ENCODE measurements at places on chromosomes 11 and 22. TPM values are rescaled to one million over a fixed set of nuclear protein-coding genes. Genes with fewer than 3 reads are reported as not detected.

KIRREL3 gene
- total RNA-seq, result 0.74 TPM

NKAPD1 gene
- total RNA-seq, result 15.0 TPM

PANX2 gene
- 0.23 TPM for total RNA-seq

DMC1 gene
- 2.4 TPM for total RNA-seq

NECTIN1 gene
- total RNA-seq, result 11.4 TPM

DNA sequence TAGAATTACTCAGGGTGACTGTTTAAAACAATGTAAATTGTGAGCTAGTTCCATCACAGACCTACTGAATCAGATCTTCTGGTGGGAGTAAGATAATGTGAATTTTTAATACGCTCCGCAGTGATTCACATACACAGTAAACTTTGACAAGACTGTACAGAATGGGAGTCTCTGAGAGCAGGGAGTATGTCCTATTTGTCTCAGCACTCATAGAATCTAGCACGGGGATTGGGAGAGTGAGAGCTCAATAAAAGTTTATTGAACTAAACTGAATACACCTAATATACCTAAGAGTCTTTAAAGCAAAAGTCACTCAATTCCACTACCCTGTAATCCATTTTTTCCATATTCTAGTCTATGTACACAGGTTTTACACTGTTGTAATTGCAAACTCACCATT is 11.2 kb upstream of the GAB2 start:
- DNase-seq, result no peak

GRCh38 chr22:49139492-49140151 is 688.1 kb downstream of the BRD1 start:
- no peak for DNase-seq

DNA sequence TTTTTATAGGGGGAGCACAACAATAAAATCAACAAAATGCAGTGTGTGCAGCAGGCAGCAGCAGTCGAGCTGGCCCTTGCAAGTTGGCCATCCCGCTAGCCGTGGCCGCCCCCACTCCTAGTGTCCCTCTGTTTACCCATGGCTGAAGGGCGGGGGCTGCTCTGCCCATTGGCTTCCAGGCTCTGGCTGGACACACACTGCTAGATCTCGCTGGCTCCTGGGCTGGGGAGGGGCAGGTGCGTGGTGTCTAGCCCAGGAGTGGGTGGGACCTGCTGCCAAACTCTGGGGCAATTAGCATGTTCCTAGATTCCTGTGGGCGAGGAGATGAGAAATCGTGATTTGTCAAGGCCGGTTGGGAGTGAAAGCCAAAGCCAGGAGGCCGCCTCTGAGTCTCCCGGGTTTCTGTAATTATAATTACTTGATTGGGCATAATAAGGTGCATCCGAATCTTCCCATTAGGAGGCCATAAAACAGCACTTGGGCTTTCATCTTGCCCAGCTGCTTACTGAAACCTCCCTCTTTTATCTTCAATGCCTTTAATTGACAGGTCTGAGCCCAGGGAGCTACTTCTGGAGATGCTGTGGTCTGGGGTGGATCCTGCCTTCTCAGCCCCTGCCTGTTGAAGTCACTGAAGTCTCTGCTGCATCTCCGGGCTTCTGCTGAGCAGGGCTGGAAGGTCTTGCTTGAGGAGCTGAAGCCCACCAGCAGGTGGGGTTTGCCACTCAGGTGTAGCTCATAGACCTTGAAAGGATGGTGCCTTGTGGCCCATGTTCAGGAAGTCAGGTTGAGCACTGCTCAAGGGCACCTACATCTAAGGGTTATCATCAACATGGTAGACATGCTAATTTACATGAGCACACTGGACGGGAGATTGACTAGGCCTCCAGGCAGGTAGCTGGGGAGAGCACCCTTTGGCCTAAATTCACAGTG is 44.5 kb upstream of the DKK3 start:
- no peak for DNase-seq

DNA sequence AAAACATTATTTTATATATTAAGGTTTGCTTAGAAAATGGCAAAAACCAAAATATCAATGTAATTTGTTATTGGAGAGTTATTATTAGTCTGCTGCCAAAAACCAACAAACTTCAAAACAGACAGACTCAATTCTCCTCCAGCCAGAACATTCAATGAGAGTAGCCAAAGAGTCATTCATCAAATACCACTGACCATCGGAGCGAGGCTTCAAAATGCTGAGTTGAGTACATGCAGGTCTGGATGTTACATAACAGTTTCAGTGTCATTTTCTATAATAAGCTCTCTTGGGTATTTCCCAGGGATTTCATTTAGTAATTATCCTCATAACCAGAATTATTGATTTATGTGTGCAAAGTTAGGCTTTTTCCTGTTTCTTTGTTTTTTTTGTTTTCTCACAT is 42.6 kb downstream of the CHST1 start:
- no peak for DNase-seq

Measured in posterior vena cava (tissue), 2 donors.